GM13976 (cell line): ENCODE measurements at places on chromosomes 11 and 22.

DNA sequence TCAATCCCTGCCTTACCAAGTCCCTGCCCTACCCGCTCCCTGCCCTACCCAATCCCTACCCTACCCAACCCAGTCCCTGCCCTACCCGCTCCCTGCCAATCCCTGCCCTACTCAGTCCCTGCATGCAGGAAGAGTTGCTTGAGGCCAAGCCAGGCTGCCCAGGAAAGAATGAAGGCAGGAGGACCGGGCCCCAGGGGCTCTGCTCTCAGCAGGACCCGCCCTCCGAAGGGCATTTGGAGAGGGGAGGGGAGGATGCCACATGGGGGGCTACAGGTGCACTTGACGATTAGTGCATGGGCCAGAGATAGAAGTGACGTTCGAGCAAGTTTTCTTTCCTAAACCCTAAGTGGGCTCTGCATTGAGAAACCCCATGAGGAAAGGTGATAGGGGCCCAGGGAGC, 581.2 kb downstream of the TBC1D22A start:
- DNase-seq: no peak

GRCh38 chr11:16779436-16779835, 41.0 kb downstream of the C11orf58 start:
- no peak for DNase-seq

DNA sequence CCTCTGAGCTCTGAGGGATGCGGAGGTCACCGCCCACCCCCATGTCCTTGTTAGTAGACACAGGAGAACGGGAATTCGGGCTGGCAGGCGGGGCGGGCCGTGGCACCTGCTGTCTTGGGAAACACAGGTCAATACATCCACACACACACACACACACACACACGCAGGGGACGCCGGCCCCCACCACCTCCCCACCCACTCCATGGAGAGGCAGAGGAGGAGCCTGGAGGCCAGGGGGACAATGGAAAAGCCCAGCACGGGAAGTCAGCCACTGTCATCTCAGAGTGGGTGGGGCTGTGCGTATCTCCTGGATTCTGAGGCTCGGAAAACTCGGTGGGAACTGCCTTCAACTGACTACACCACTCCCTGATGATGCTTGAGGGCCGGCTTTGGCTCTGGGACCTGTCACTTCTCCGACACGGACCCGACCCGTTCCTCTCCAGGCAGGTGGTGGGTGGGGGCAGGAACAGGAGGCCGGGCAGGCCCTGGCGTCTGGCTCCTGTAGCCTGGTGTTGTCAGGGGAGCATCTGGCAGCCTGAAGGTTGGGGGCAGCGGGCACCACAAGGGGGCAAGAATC, 18.5 kb upstream of the TMEM184B start:
- DNase-seq: no peak

- DNase-seq: no peak
These were observed 81.6 kb upstream of the SEPTIN5 start for GRCh38 chr22:19632668-19633148.

GRCh38 chr22:49368221-49368975, 459.3 kb downstream of the BRD1 start:
- no peak for DNase-seq

- no peak for DNase-seq
These were observed 92.3 kb upstream of the POU2AF2 start for GRCh38 chr11:111153194-111153593.

- DNase-seq: no peak
These were observed 126.5 kb downstream of the SPATA19 start for GRCh38 chr11:133718831-133719230.

DNA sequence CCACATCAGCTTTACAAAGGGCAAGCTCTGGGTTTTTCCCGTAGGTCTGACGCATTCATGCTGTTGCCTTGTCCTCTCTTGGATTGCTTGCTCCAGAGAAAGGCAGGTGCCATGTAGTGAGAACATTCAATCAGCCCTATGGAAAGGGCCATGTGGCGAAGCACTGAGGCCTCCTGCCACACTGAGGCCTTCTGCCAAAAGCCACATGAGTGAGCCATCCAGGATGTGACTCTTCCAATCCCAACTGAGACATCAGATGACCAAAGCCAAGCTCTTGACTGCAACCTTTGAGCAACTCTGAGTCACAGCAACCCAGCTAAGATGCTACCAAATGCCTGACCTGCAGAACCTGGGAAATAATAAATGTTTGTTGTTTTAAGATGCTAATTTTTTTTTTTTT, 9.0 kb upstream of the PANX3 start:
- DNase-seq: no peak

DNA sequence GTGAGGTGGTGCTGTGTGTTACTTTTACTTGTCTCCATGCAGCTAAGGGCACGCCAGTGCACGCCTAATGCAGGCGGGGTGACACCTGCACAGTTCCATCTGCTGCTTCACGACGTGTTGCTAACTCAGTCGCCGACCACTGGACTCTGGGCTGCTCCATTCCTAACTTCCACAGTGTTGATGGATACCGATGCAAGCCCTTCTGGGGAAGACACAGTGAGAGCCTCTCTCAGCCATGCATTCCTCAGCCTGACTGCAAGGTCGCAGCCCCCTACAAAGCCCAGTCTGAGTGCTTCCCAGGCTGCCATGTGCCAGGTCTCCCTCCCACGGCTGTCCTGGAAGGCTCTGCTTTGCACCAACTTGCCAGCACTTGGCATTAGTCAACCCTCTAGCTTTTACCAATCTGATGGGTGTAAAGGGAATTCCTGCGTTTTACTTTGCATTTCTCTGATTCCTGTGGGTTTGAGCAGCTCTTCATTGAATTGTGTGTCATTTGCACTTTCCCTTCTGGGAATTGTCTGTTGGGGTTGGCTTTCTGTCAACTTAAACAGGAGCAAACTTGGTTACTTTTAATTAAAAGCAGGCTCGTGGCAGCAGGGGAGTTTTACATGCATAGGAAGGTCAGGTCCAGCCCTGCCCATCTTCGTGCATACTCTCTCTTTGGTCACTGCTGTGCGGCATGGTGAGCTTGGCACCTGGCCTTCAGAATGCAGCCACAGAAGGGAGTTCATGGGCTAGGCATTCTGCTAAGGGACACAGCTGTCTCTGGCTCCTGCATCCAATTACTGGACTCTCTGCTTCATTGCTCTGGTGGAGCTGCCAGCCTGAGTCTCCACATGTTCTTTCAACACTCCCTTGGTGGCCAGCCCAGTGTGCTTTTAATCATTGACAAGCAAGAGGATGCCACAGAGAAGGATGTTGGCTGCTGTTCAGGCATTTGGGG, 34.6 kb upstream of the SHANK2 start:
- no peak for DNase-seq

DNA sequence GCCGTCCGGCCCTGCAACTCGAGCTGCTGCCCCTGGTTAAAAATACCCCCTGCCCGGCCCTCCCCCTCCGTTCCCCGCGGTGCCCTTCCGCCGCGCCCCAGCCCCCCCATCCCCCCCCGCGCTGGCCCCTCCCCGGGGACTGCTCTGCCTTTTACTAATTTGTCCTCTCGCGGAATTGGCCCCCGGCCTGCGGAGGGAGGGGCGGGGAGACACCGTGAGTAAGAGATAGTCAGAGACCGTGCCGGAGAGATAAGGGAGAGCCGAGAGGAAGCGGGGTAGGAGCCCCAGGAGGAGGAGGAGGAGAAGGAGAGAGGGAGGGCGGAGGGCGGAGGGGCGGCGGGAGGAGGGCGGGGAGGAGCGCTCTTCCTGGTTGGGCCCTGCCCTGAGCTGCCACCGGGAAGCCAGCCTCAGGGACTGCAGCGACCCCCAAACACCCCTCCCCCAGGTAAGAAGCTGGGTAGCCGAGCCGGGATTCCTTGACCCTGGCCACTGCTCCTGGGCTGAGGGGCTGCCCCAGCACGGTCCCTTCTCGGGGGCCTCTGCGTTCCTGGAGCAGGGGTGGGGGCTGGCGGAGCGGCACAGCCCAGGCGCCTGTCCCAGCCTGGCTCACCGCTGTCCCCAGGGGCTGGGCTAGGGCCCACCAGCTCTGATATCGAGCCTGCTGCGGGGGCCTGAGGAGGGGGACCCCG, at the start of gene CAPN1:
Gene CAPN1, plus strand, starts transcription at position 360 of the 689 bp plus-strand sequence. CDS start 774 bp downstream, outside the sequence.
- peak; percentile 89 for DNase-seq

GRCh38 chr11:124919898-124920297, 848 bp downstream of the HEPN1 start:
- DNase-seq: no peak
